ENCODE measurements at places on chromosomes 12 and 14.

DNA sequence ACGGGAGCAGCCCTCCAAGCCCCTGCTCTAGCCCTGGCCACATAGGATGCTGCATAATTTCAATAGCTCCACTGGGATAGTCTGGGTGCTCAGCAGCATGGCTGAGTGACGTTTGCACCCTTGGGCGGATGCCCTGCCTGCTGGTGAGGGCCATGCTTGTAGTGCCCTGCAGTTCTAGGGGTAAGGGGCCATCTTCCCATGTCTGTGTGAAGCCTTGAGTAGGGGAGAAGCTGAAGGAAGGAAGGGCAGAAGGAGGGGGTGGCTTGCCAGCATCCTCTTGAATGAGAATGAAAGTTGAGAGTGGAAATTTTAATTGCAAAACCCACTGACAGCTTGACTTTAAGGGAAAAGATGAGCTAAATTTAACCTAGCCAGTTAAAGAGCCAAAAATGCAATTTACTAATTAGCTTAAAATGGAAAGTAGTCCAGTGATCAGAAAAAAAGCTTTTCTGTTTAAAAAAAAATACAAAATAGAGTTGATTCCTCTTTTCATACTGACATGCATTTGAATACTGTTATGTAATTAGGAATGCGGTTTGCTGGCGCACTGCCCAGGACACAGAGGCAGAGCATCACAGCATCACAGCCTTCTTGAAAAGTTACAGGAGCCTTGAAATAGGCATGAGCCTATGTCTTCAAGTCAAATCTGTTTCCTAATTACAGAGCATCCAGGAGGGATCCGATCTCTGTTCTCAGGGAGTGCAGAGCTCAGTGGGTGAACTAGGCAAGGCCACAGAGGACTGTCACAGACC lies 18.5 kb upstream of the EML1 start:
- peak; percentile 36 for DNase-seq

DNA sequence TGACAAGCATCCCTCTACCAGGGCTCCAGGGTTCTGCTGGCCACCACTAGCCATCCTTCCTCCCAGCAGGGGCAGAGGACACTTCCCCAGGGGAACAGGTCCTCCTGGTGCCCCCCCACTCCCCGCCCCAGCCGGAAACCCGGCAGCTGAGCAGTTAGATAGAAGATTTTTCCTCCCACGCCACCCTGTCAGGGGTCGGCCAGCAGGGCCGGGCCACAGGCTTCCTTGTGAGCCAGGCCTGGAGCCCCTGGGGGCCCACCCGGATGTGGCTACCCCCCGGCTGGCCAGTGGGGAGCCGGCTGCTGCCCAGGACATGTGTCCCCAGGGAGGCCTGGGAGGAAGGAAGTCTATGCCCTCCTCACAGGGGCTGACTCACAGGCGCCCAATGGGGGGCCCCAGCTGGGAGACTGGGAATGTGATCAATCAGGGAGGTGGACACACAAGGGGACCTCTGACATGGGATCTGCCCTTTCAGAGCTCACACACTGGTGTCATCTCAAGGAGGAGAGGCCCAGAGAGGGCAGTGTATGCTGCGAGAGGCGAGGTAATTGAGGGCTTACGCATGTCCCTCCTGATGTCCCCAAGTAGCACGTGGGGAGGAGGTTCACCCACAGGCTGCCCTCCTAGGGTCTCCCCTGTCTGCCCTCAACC lies 4.2 kb downstream of the SH2B3 start:
- no peak for DNase-seq

DNA sequence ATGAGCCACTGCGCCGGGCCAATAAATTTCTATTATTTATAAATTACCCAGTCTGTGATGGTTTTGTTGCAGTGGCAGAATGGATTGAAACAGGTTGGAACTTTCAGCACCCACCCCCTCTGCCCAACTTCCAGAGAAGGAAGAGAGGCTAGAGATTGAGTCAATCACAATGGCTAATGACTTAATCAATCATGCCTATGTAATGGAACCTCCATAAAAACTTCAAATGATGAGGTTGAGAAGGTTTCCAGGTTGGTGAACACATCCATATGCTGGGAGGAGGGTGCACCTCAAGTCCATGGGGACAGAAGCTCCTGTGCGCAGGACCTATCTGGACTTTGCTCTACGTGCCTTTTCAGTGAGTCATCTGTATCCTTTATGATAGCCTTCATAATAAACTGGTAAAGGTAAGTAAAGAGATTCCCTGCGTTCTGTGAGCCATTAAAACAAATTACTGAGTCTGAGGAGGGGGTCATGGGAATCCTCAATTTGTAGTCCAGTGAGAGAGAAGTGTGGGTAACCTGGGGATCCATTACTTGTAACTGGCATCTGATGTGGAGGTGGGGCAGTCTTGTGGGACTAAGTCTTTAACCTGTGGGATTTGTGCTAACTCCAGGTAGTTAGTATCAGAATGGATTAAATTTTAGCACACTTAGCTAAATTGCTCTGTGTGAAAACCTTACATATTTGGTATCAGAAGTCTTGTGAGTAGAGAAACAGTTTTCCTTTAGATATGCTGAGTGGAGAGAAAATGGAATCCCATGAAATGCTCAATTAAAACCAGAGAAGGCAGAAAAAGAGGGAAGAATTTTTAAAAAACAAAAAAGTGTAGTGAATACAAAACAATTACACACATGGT lies 11.7 kb upstream of the NGDN start:
- DNase-seq, result no peak

GRCh38 chr12:57258977-57259970 lies 8.3 kb upstream of the STAC3 start:
- DNase-seq, result no peak

GRCh38 chr12:116692605-116693004 lies 45.3 kb downstream of the SPRING1 start:
- no peak for DNase-seq

DNA sequence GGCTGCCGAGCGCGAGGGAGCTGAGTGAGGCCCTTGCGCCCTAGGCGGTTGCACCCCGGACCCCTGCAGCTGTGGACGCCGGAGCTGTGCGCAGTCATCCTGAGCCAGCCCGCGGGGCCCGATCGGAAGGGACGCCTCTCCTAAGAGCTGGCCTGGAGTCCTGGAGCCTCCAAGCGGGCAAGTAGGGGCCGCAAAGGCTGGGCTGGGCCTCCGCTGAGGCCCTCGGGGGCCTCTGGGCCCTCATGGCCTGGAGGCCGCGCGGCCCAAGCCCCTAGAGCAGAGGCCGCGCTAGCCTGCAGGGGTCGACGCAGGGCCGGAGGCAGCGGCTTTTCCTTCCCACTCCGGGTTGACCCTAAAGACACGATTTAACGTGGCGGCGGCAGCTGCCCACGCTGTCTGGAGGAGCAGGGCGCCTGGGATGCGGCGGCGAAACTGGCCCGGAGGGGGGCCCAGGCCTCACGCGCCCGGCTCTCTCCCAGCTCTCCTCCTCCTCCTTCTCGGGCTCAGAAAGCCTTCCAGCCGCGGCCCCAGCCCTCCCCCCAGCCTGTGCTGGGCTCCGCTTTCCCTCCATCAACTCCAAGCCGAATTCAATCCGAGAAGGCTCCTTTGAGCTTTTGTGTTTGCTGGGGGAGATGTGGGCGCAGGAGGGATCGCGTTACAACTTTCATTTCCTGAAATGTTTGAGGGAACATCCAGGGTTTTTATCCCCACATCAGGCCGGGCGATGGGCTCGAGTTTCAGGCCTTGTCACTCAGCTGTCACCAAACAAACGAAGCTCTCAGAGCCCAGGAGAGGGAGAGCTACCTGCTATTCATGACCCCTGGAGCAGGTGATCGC lies 11.6 kb downstream of the SIX1 start:
- no peak for DNase-seq

DNA sequence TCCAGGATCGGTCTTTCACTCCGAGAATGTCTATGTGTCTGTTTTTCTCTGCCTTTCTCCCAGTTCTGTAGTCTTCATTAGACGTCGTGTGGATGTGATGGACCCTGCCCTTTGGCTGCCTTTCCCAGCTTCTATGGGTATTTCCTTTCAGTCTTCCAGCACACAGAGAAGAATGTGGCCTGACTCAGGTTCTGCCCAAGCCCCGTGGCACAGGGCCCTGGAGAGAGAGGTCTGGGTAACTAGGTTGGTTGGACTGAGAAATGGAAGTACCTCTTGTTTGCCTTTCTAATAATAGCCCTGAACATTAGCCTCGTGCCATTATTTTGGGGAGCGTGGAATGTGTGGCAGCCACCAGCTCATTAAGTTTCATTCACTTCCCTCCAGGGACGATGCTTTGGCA lies 3.8 kb downstream of the FOXJ2 start:
- no peak for DNase-seq

DNA sequence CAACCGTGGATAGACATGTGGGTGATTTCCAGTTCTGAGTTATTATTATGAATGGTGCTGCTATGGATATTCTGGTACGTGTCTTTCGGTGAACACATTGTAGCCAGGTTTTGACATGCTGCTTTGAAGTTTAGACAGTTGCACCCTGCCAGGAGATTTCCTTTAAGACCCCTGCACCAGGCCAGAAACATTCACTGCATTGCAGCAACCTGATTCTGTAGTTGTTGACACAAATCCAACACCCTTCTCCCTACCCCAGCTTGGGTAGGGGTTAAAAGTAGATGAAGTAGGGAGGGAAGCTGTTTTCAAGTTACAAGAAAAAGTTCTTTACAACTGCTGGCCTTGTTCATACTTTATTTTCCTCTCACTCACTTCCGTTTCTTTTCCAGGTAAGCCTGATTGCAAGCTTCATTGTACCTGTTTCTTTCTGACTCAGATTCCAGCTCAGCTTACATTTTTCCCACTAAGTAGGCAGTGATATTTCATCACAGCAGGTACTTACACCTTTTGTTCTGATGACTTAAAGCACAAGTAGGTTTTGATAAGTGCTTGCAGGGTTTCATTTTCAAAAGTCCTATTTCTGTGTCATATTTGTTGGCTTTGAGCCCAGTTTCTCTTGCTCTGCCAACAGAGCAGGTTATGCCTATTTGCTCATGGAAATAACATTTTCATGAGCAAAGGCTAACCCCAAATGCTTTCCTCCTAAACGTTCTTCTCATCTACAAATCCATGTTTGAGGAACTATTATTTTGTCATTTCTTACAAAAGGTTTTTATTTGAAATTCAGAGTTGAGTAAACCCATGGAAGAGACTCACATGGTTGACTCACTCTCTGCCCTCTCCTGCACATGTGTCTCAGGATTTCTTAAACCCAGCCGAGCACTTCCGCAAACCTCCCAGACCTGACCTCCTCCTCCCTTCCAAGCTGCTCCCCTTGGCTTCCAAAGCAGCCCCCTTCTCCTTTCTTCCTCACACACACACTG lies 12.1 kb upstream of the LTA4H start:
- peak; percentile 92 for DNase-seq

DNA sequence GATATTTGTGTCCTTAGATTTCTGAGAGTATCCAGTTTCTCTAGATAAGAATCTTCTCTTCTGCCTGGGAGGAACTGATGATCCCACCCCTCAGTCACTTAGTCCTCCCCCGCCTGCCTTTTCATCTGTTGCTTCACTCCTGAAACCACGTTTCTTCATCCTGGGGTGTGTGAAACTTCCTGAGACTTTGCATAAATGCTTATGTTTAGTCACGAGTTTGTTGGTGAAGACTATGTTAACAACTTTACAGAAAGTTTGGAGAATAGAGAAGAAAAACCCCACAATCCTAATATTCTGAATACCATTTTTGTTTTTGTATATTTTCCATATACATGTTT lies 33.2 kb downstream of the MARK3 start:
- DNase-seq, result no peak

- DNase-seq, result peak; percentile 14
Measured at GRCh38 chr14:30521899-30522736, 36.8 kb upstream of the G2E3 start.

DNA sequence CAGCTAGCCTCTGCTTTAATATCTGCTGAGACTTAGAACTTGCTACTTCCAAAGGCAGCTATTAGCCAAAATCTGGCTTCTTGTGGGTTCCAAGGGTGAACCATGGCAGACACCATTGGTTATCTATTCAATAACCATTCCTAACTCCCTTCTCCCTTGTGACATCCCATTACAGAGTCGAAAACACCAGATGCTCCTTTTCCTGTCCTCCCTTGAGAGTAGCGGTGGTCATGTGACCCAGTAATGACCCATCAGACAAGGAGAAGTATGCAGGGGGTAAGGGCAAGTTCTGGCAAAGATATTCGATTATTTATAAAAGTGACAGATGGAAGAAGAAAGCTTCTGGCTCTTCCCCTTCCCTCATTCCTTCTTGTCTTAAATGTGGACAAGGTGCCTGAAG lies 20.1 kb downstream of the TGFB3 start:
- no peak for DNase-seq

GRCh38 chr14:99320621-99321235 lies 48.7 kb upstream of the BCL11B start:
- DNase-seq, result no peak

GRCh38 chr12:17918013-17918412 lies 172.0 kb downstream of the RERGL start:
- DNase-seq, result no peak

- DNase-seq, result peak; percentile 55
Measured at GRCh38 chr12:110245369-110245772, 35.7 kb upstream of the ATP2A2 start.

- DNase-seq, result no peak
Measured at GRCh38 chr14:55120571-55121495, 8.2 kb upstream of the LGALS3 start.

DNA sequence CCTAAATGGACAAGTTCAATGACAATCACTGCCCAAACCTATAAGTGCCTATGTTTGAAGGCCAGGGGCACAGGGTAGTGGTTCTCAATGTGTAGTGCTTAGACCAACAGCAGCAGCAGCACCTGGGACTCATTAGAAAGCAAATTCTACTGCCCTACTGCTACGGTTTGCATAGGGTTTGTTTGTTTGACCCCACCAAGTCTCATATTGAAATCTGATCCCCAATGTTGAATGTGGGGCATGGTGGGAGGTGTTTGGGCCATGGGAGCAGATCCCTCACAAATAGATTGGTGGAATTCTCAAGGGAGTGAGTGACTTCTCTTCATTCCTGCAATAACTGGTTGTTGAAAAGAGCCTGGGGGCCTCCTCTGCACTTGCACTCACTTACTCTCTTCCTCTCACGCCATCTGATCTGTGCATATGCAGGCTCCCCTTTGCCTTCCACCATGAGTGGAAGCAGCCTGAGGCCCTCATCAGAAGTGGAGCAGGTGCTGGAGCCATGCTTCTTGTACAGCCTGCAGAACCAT lies 39.5 kb downstream of the PPM1H start:
- DNase-seq, result no peak

GRCh38 chr12:116556964-116557698 lies 2.0 kb upstream of the MAP1LC3B2 start:
- no peak for DNase-seq

Measured in RPMI8226 (cell line).